ENCODE measurements at places on chromosomes 2 and 18.

- no peak for DNase-seq
These were observed 68.0 kb upstream of the ZNF236 start for GRCh38 chr18:76754351-76754750.

DNA sequence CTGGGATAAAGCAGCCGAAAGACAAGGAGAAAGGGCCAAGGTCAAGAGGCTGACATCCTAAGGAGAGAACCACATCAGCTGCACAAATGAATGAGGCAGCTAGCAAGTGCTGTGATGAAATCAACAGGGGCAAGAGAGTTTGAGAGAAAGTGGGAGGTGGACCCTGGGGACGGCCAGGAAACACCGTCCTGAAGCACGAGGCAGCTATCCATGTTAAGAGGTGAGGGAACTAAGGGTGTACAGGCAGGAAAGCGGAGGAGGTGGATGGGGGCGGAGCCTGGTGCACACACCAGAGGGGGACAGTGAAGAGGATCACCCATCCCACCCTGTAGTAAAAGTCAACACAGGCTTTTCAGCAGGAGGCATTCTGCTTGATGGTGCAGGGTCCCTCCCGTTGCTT is 52.4 kb downstream of the HDLBP start:
- DNase-seq = no peak

GRCh38 chr2:180495606-180496005 is 484.8 kb upstream of the UBE2E3 start:
- DNase-seq = peak; percentile 33

GRCh38 chr2:112644155-112644932 is 1.4 kb upstream of the SLC20A1 start:
- DNase-seq = no peak

DNA sequence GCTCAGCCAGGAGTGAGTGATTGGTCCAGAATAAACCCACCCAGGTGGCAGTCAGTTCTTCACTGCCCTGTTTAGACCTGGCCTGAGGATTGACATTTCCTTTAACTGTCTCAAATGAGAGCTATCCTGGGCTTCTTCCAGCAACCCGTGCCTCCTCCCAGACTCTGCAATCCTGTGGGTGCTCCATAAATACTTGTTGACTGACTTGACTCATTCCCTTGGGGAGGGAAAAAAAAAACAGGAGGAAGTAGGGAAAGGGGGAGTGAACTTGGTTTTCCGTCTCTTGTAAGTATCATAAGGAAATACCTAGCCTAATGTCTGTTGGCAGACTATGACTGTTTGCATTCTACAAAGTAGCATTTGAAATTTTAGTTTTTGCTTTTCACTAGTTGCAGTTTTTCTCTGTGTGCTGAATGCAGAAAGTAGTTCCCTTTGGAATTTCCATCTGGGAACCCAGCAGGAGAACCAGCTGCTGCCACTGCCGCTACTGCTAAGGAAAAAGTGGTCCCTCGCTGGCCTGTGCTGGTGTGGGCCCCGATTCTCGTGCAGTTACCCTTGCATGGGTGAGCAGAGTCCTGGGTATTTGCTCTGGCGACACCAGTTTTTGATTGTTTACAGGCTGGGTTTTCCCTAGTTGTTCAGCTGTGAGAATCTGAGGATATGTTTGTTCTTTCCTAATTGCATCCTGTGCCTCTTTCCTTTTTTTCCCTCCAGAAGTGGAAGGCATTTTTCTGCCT is 78.8 kb downstream of the TGOLN2 start:
- DNase-seq = peak; percentile 71

DNA sequence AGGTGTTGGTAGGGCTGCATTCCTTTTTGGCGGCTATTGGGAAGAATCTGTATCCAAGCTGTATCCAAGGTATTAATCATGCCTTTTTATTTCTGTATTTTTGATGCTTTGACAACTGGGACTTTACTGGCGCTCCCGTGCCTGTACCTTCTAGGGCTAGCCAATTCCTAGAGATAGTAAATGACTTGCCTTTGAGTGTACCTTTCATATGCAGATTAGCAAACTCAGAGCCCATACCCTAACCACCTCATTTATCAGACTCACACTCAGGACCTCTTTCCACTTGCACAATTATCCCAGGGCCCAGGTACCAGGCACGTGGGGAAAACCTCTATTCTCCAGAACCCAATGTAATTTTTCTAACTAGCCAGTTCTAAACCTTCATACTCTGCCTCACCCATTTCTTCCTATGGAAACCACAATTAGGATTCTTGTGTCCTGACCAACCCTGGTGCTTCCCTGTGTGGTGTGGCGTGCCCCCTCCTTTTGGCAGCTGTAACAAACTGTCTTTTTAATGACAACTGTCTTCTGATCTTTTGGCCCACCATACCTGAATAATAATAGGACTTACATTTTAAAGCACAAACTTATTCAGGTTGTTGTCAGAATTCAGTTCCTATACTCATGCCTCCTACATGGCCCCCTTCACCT is 65.8 kb upstream of the PNPT1 start:
- no peak for DNase-seq

GRCh38 chr2:20421988-20422370 is 24.9 kb upstream of the RHOB start:
- peak; percentile 92 for DNase-seq

DNA sequence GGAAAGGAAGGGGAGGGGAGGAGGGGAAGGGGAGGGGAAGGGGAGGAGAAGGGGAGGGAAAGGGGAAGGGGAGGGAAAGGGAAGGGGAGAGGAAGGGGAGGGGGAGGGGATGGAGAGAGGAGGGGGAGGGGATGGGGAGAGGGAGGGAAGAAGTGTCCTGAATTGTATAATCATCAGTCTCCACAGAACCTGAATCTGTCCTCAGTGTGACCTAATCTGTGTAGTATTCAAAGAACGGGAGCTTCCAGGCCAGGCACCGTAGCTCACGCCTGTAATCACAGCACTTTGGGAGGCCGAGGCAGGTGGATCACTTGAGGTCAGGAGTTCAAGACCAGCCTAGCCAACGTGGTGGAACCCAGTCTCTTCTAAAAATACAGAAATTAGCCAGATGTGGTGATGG is 41.1 kb upstream of the CCDC150 start:
- DNase-seq = no peak

DNA sequence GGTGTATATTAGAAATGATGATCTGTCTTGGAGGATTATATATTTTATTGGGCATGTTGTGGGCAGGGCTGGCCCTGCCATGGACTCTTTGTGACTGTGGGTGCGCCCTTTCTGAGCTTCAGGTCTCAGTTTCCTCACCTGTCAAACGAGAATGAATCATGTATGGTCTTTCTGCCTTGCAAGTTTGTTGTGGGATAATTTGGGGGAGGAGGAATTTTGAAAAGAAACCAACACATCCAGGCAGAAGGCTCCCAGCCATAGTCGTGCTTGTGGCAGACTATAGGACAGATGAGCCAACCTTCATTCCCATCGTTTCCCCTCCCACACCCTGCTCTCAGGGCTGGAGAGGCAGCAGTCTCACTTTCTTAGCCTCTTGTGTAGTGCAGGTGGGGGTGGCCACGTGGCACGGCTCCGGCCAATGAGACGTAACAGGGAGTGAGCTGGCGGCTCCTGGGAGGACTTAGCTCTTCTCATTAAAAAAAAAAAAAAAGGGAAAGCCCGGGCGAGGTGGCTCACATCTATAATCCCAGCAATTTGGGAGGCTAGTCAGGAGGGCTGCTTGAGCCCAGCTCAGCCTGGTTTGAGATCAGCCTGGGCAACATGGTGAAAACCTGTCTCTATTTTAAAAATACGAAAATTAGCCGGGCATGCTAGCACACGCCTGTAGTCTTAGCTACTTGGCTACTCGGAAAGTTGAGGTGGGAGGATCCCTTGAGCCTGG is 63.1 kb downstream of the RHOB start:
- peak; percentile 50 for DNase-seq

GRCh38 chr2:709138-709765 is 32.0 kb upstream of the TMEM18 start:
- no peak for DNase-seq

DNA sequence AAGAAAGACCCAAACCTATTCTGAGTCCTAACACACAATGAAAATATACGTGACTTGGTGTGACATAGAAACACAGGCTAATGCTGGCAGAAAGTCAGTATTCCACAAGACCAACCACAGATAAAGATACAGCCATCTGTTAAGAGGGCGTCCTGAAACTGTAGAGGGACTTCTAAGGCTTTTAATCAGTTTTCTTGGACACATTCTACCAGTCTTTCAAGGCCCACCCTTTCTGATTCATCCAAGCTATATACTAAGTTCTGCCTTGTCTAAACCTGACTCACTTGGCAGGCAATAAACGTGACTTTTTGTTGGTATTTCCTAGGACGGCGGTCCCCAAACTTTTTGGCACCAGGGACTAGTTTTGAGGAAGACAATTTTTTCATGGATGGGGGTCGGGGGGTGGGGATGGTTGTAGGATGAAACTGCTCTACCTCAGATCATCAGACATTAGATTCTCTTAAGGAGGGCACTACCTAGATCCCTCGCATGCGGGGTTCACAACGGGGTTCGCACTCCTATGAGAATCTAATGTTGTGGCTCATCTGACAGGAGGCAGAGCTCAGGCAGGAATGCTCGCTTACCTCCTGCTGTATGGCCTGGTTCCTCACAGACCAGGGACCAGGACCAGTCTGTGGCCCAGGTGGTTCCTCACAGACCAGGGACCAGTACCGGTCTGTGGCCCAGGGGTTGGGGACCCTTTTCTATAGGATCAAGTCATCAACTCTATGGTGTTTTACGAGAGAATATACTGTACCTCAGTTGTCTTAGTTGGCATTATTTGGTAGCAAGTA is 61.4 kb downstream of the SP3 start:
- no peak for DNase-seq

DNA sequence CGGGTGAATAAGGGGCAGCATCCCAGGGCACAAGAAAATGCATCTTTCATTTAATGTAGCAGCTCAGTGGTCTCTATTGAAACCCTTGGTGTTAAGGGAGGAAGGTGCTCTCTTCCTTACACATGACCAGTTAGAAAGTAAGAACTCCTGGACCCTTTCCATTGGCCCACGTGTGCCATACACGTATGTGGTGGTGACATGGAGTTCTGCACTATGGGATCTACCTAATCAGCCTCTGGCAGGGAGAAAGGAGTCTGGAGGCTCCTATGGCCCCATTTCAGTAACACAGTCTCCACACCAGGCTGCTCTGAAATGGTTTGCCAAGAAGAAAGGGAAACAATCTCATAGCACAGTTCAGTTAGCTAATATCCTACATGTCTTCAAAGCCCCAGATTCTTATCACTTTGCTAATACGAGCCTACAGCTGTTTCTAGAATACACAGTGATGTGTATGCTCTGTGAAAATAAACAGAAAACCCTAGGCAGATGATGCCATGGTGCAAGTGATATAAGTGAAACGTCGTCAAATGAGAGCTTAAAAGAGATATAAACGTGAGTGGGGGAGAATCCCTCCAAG is 7.0 kb downstream of the EFEMP1 start:
- DNase-seq = no peak
